ENCODE measurements at places on chromosomes 5 and 9.

GRCh38 chr9:124551472-124552272 lies 44.5 kb upstream of the NR5A1 start:
- peak; percentile 46 for DNase-seq

DNA sequence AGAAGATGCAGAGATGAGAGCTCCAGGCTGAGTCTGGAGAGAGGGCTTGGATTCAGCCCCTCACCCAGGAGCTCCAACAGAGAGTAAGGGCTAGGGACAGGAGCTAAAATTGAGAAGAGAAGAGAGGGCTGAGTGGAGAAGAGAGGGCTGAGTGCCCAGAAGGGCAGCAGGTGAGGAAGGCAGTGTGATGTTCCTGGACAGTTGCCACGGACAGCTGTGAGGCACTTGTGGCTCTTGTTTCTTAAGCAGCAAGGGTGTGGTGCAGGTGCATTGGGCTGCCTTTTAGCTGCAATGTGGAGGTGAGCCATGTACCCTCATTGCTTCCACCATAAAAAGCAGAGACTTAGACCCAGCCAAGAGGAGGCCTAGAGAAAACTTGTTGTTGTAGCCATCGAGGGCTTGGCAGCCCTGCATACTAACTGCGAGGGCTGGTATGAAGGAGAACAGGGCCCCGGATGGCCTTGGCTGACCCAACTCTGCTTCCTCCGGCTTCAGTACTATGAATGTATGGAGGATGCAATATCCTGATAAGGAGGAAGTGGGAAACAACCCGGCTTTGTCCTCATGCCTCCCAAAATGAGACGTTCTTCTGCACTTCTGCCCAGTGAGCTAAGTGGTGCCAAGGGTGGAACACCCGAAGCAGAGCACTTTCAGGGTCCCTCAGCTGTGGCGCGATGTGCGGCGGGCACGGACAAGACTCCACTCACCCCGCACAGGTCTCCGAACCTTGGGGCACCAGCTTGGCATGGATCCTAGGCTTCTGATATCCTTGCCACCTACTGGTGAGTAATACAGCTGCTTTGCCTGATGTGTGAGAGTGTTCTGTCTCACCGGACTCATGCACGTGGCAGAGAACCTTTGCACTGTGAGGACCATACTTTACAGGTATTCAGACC lies 65.2 kb downstream of the LRRC70 start:
- DNase-seq: no peak

GRCh38 chr9:116163293-116164055 lies 9.9 kb downstream of the PAPPA start:
- no peak for DNase-seq

DNA sequence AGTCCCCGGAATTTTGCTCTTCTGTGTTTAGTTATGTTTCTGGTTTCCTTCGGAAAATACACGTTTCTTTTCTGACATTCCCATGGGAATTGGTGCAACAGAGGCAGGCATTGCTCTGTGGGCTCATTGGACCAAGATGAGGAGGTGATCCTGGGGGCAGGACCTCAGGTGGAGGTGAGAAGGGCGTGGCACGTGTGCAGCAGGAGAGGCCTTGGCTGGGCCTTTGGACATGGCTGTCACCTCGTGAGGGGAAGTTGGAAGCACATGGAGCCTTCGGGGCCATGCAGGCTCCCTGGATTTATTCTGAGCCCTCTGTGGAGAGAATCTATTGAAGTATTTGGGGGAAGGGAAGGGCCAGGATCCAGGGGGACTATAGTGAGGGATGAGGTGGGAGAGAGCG lies 44.5 kb downstream of the WNK2 start:
- no peak for DNase-seq

GRCh38 chr5:145829708-145830361 lies 5.3 kb downstream of the PRELID2 start:
- no peak for DNase-seq

DNA sequence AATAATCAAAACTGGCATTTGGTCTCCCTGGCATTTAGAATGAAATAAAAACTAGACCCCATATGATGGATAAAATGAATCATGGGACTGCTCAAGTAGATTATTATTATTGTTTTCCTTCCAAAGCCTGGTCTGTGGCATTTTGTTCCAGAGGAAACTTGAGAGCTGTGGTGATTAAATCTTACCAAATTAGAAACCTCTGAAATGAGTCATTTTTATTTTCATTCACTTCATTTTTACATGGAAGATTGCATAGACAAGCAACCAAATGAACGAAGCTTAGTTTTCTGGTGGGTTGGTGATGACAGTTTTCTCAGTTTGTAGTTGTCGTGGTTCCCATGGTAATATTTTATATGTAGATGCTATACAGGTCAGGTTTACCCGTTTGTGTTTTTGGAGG lies 23.4 kb downstream of the PAM start:
- no peak for DNase-seq

GRCh38 chr5:169875091-169875728 lies 105.1 kb downstream of the INSYN2B start:
- no peak for DNase-seq

- DNase-seq: no peak
These were observed 280.7 kb downstream of the RFX3 start for GRCh38 chr9:3244963-3245653.

DNA sequence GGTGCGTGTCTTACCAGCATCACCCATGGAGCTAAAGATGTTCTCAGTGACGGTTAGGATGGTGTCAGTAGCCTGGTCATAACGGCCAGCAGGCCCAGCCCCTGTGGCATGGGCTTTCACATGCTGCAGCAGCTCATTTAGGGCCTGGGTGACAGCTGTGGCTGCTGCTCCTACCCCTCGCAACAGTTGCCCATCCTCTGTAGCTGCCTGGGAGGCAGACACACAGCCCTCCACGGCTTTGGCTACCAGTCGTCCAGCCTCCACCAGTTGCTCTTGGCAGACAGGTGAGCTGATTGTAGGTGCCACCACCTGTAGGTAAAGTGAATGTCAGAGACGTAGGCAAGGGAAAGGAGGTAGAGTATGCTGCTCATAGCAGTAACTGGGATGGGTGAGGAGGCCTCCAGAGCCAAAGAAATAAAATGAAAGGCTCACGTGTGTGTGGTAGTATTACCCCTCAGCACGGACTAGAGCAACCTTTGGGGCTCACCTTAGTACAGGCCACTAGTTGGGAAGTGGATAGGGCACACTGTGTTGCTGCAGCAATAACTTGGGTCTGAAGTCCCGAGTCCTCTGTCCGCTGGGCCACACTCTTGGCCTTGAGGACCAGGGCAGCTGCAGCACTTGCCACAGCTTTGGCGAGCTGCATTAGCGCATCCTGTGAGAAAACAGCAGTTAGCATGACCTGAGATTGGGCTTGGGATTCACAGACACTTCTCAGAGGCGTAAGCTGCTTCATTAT lies 14.7 kb downstream of the TLN1 start:
- DNase-seq: no peak

DNA sequence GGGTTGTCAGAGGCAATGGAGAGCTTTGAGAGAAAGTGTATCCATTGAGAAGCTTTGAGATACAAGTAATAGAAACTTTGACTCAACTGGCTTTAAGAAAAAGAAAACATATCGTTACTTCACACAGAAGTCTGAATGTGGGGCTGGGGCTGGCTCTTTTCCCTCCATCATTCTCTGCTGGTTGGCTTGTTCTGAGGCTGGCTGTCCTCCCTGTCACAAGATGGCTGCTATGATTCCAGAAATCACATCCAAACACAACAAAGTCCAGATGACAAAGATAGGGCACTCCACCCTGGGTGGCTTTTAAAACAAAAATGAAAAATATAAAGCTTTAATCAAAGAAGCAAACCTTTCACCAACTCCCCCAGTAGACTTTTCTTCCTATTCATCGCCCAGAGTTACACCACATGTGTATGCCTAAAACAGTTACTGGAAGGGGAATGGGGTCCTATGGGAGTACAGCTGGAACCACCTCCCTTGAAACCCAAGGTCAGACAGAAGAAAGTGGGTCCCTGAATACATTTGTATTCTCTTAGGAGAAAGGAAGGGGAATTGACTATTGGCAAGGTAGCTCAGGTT lies 284.3 kb downstream of the GAS1 start:
- DNase-seq: no peak

GRCh38 chr9:100011062-100011681 lies 87.6 kb downstream of the ERP44 start:
- peak; percentile 59 for DNase-seq

DNA sequence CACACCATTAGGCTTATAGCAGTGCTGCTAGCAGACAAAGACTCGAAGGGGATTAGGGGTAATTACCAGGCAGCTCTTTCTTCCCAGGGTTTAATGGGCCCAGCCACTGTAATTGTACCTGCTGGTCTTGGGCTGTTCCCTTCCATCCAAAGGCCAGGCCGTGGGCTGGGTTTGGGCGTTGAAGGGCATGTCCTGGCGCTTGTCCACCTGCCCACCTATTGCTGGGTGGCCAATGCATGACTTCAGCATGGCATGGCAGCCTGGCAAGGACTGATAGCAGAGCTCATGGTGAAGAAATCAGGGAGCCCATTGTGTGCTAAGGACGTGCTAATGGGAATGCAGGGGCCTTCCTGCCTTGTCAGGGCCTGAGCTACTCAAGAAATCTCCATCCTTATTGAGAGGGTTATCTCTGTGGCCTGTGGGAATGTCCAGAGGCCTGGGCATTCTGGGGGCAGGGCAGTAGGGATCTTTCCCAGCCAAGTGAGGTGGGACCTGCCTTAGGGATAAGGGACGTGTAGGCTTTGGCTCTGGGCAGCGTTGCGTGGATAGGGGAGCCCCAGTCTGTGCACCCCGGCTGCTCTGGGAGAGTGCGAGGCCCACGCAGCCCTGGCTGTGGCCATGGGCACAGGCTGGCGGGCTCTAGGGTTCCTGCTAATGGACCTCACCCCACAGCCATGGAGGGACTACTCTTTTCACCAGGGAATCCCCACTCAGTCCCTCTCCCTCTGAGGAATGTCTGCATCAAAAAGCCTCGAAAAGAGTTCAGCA lies 116.1 kb upstream of the PITX1 start:
- DNase-seq: no peak

GRCh38 chr5:61329550-61330128 lies 2.4 kb upstream of the ZSWIM6 start:
- no peak for DNase-seq

GRCh38 chr5:149711338-149711737 lies 18.8 kb upstream of the PPARGC1B start:
- DNase-seq: no peak

GRCh38 chr9:93646640-93647178 lies 70.3 kb downstream of the PHF2 start:
- DNase-seq: no peak

GRCh38 chr9:31908891-31909480 lies 475.5 kb upstream of the ACO1 start:
- no peak for DNase-seq

- no peak for DNase-seq
These were observed 95.1 kb downstream of the DMXL1 start for GRCh38 chr5:119166026-119166425.

DNA sequence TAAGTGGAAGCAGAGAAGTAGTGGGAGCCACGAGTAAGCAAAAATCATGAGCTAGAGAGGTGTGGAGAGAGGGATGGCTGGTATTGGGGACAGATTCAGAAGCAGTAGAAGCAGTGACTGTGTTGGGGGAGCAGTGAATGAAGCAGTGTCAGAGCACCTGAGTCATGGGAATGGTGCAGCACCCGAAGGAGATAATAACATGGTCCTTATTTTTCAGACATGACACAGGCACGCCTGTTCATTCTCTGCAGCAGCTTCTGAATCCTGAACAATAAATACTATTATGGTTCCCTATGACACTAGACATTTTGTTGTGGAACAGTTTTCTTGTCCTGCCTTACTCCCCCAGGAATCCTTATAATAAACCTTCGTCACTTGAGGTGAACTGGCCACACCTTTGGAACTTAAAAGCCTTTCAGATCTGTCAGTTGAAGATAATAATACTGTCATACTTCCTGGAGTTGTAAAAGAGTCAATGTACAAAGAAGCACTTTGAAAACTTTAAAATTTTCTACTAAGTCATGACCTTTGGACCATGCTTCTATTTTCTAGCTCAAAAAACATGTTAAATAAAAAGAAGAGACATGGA lies 7.0 kb upstream of the RASA1 start:
- DNase-seq: no peak

DNA sequence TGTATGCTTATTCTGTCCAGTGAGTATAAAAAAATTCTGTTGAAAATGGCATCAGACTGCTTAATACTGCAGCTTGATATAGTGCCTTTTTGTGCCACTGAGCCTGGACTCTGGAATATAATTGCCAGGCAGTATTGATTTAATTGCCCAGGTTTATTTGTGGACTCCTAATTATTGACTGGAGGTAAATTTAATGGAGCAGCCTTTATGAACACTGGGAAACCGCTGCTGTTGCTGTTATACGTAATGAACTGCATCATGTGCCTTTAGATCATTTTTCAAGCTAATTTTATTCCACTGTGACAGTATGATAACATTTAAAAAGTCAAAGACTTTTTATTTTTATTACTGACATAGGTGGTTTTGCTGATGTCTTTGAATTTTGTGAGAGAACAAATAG lies 90.2 kb upstream of the SH3GL2 start:
- no peak for DNase-seq

DNA sequence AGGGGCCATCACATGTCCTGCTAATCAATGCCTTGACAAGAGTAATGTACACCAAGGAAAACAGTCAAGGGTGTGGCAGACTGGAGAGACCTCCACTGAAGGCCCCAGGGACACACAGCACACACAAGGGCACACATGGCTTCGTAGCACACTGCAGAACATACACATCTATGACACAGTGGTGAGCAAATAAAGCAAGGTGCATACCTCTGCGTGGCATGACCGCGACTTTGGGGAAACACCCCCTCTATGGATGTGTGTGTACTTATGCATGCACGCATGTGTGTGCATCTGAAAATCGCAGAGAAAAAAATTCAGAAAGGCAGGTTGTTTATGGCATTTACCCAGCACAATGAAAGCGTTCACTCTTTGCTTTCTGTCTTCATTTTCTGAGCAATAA lies 20.5 kb downstream of the SEMA4D start:
- DNase-seq: no peak

DNA sequence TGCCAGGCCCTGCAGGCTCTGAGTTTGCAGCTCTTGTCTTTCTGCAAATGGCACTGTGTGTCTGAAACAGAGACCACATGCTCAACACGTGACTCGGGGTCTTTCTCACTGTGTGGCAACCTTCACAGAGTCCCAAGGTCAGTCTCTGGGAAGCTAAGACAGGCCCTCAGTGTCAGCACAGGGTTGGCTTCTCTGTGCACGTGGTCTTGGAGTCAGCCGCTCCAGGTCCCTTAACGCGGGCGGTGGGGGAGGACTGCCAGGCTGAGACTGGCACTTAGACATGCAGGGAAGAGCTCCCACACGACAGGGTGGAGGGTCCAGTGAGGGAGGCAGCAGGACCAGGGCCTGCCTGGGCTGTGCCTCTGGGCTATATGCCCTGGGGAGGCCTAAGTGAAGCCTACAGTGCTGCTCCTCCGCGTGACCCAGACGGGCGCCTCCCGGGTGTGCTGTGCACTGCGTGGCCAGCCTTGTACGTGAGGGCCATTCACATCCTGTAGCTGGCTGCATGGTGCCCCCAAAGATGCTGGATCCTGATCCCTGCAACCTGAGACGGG lies 76.8 kb downstream of the ADAMTS2 start:
- DNase-seq: no peak

- no peak for DNase-seq
These were observed 34.6 kb downstream of the EBF1 start for GRCh38 chr5:159065135-159065534.

GRCh38 chr5:80713631-80714030 lies 58.8 kb upstream of the DHFR start:
- DNase-seq: no peak

GRCh38 chr5:165333623-165334022 lies 1828.2 kb downstream of the MAT2B start:
- no peak for DNase-seq

Measured in HCT116 (cell line).